ENCODE measurements at places on chromosomes 16 and 17. TPM values are rescaled to one million over a fixed set of nuclear protein-coding genes. Genes with fewer than 3 reads are reported as not detected.

DNA sequence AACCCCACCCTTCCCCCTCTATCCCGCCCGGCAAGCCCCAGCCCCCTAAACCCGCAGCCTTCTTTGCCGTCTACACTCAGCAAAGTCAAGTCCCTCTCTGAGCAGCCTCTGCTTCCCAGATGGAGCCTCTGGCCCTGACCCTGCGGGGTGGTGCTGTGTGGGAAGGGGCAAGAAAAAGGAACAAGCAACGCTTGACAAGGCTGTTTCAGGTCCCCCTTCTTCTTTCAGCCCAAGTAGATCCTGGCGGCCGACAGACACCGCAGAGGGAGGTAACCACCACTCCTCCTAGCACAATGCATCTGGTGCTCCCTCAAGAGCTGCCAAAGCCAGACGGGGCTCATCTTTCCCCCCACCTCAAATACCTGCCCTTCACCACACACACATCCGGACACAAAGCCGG lies 178.3 kb downstream of the ENGASE start:
- no peak for DNase-seq

CTRB1 gene
- total RNA-seq = not detected

KRTAP3-2 gene
- not detected for total RNA-seq

DBF4B gene
- 16.1 TPM for total RNA-seq

DNA sequence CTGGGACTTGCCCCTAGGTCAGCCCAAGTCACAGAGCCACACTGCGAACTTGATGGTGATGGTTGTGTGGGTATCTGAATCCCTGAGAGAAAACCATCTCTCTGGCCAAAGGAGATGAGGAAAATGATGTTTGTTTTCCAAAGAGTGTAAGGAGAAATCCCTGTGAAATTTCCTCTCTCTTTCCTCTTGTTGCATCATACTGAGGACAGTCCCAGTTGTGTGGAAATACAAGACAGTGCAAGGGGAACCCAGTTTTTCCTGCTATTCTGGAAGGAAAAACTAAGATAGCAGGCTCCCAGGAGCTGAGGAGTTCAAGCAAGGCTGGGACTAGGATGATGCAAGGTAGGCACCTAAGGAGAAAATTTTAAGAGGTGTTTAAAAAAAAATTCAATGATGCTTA lies 86.8 kb upstream of the TOM1L1 start:
- no peak for DNase-seq

CD300LF gene
- not detected for total RNA-seq

UMOD gene
- total RNA-seq = not detected

ZNF287 gene
- total RNA-seq = 3.3 TPM

GRCh38 chr17:79862771-79863440 lies 23.7 kb upstream of the CBX4 start:
- no peak for DNase-seq

DNA sequence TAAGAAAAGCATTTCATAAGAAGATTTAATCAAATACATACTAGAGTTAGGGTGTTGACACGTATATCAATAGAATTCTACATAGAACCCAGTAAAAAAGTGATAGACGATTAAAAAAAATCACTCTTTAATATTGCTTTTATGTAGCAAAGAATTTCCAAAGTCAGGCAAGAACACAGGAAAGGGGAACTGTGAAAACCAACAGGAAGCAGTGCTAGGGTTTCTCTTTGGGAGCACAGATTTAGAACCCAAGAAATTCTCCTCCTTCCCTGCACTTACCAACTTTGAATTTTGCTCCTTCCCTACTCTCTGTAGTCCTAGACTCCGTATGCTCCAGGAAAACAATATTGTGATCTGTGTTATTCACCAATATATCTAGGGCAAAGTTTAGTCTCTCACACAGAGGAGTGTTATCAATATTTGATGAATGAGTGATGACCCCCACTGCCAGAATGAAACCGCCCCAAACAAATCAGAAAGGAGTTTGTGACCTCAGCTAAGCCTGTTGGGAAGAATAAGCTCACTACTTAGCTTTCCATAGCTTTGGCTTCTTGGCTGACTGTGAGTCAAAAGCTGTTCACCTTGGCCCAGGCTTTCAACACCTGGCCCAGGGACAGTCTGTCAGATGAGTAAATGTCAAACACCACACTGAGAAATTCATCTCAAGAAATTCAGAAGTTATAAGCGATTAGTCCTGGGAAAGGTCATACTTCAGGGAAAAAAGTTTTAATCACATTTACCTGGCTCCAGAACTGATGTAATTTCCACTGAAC lies 8.6 kb downstream of the RFWD3 start:
- DNase-seq = no peak

GRCh38 chr17:50181591-50182560 lies 16.1 kb downstream of the SGCA start:
- no peak for DNase-seq

GRCh38 chr17:65529761-65530522 lies 31.5 kb downstream of the AXIN2 start:
- no peak for DNase-seq

- no peak for DNase-seq
Measured at GRCh38 chr16:65212240-65212639, 90.4 kb upstream of the CDH11 start.

OR3A2 gene
- total RNA-seq = not detected

All from epithelial cell of proximal tubule (primary cell).